ENCODE measurements at places on chromosomes 2 and 18.

GRCh38 chr2:174607989-174608865 lies 10.6 kb upstream of the WIPF1 start:
- DNase-seq: no peak

DNA sequence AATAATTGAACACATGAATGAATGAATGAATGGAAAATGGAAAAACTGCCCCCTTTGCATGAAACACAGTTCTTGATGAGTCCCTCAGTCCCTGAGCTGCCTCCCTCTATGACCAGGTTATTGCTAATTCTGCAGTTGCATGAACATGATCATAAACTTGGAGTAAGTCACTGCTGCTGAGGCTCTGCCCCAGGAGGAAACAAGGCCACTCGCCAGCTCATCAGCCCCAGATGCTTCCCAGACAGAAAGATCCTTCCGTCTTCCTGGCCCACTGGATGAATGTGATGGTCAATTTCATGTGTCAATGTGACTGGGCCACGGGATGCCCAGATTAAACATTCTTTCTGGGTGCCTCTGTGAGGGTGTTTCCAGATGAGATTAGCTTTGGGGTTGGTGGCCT lies 16.4 kb downstream of the GPR45 start:
- DNase-seq: no peak

DNA sequence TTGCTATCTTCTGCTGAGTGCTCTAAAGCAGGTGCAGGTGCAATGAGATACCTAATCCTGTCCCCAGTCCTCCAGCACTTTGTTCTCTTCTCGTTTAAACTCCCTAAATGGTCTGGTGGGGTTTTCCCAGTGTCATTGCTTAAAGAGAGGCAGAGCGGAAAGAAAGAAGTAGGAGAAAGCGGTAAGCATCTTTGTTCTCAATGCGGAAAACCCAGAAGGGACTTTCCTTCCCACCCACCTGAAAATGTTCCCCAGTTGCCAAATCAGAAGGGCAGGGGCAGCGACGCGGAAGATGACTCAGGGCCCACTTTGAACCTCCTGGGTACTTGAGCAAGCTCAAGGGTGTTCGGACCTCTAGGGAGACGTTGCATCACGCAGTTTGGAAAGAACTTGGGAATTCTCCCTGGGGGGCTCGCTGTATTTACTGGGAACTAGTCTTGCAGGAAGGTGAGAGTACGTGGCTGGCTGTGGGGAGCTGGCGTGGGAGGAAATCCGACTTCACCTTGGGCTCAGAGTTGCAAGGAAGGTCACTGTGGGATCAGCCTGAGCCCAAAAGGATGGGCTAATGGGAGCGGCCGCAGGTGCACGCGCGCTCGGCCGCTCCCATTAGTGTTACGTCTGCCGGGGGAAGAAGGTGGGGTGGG lies 589 bp upstream of the SGPP2 start:
- no peak for DNase-seq

- DNase-seq: peak; percentile 13
These were observed 58.5 kb downstream of the ROCK1 start for GRCh38 chr18:21053127-21053526.

GRCh38 chr2:211495339-211495738 lies 938.9 kb downstream of the CPS1 start:
- DNase-seq: no peak

DNA sequence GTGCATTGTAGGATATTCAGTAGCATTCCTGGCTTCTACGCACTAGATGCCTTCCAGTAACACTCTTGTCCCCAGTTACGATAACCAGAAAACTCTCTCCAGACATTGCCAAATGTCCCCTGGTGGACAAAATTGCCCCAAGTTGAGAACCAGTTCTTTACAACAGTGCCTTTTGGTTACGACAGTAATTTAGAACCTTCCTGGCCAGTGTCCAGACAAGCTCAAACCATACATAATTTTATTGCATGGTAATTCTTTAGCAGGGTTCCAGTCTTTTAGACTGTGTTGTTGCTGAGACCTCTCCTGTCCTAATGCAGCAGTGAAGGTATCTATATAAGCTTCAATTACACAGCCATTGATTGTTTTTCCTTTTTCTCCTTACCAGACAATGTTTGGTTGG lies 20.2 kb downstream of the RNMT start:
- DNase-seq: no peak

GRCh38 chr2:240127911-240128607 lies 8.0 kb downstream of the COPS9 start:
- DNase-seq: peak; percentile 22
